Activated naive CD8-positive, alpha-beta T cell treated with anti-CD3 and anti-CD28 coated beads for 36 hours (primary cell): ENCODE measurements at places on chromosomes 2 and 18.

- no peak for DNase-seq
Measured at GRCh38 chr2:3654531-3655225, 3.3 kb upstream of the ALLC start.

DNA sequence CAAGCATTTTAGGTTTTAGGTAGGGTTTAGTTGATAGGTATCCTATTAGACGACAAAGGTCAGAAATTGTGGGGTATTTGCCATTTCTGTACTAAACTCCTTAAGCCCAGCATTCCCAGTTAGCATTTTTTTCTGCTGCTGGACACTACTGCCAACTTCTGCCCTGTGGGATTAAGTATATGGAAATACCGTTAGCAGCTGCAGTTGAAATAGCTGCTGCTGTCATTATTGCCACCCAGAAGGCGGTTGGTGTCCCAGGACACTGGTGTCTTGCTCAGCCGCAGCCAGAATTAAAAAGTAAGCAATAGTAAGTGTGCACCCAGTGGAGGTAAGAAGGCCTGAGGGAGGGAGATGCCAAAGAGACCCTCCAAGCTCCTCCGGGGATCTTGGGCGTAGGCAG is 1.9 kb upstream of the UXS1 start:
- DNase-seq, result no peak

GRCh38 chr2:5758346-5758745 is 66.2 kb downstream of the SOX11 start:
- DNase-seq, result no peak

DNA sequence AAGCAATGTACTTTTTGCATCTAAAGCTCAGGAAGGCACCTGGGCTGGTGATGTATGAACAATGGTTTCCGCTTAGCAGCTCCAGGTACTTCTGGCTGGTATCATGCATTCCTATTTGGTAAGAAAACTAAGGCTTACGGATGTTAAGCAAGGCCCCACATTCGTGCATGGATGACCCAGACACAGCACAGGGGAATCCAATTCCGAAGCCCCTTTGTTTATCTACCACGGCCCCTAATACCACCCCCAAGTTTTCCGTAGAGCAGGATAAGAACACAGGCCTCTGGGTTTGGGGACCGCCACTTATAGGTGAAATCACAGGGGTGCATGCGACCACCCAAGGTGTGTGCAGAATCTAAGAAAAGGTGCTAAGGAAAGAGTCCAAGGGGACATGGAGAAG is 192.1 kb upstream of the ID2 start:
- DNase-seq, result no peak

DNA sequence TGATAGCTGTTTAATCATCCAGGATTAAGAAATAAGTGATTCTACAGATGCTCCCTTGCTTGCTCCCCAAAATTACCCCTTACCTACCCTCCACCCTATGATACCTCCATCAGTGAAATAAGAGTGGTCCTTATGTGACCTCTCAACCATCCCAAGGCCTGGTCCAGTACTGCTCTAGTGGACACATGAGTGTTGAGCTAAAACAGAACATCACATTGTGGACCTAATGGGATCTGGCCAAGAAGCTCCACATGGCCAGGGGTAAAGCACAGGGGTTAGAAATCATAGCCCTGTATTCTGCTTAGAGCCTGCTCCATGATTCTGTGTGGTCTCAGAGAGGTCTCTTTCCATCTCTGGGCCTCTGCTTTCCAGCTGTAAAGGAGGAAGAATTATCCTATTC is 355.6 kb downstream of the TNS1 start:
- no peak for DNase-seq

DNA sequence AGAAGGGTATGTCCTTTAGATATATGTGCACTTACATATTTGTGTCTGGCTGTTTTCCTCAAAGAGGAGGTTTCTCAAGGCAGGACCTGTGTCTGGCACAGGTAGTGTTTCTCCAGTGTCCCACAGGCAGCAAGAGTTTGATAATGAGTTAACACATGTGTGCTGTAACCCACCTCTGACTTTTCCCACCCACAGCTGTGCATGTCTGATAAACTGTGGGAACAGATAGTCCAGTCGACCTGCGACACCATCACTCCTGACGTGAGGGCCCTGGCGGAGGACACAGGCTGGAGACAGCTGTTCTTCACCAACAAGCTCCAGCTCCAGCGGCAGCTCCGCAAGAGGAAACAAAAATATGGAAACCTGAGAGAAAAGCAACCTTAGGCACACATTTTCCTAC is 58.2 kb downstream of the SLC16A14 start:
- DNase-seq, result no peak

DNA sequence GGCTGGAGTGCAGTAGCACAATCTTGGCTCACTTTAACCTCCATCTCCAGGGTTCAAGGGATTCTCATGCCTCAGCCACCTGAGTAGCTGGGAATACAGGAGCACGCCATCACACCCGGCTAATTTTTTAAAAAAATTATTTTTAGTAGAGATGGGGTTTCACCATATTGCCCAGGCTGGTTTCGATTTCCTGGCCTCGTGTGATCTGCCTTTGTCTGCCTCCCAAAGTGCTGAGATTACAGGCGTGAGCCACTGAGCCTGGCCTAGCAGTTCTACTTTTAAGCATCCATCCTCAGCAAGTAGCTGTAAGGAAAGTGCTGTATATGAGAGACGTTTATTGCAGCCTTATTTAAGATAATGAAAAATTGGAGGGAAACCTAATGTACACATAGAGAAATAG is 79.7 kb downstream of the ZDBF2 start:
- DNase-seq, result no peak

- DNase-seq, result no peak
Measured at GRCh38 chr18:12879840-12880540, 4.0 kb downstream of the PTPN2 start.

GRCh38 chr2:217689053-217689452 is 313.7 kb downstream of the TNS1 start:
- DNase-seq, result no peak

- DNase-seq, result no peak
Measured at GRCh38 chr2:101153787-101154186, 2.6 kb upstream of the TBC1D8 start.

DNA sequence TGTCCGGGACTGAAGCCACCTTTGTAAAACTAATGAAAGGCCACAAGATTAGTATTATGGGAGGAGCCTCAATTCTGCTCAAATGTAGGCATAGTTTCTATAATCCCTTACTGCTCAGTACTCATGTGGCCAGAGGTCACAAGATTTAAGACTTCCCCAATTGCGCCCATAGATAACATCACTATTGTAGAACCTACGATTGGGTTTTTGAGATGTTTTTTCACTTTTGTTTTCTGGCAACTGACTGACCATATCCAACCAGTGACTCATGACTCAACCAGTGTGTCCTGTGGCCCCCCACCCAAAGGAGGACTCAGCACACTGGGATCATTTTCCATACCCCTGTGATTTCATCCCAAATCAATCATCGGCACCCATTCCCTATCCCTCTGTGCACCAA is 15.2 kb upstream of the TSPYL6 start:
- no peak for DNase-seq

DNA sequence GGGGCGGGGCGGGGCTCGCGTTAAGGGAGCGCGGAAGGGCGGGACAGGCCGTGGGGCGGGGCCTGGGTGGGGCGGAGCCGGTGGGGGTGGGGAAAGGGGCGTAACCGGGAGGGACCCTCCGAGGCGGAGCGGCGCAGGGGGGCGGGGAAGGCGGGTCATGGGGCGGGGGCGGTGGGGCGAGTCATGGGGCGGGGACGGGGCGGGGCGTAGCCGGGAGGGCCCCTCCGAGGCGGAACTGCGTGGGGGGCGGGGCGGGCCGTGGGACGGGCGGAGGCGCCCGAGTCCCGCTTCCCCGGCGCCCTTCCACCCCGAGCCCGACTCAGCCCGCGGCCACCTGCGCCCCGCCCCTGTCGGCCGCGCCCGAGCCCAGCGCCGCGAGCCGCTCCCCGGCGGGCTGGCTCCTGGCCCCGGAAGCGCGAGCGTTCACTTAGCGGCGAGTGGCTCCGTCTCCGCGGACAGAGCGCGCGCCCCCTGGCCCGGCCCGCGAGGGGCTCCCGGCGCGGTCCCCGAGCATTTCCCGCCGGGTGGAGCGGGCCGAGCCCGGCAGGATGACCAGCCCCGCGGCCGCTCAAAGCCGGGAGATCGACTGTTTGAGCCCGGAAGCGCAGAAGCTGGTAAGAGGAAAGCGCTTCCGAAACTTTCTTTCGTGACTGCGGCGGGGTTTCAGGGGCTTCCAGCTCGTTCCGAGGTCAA is 64.7 kb downstream of the LRRFIP1 start:
- peak; percentile 97 for DNase-seq

- DNase-seq, result peak; percentile 18
Measured at GRCh38 chr18:46334868-46335281, 230.7 kb downstream of the HAUS1 start.

DNA sequence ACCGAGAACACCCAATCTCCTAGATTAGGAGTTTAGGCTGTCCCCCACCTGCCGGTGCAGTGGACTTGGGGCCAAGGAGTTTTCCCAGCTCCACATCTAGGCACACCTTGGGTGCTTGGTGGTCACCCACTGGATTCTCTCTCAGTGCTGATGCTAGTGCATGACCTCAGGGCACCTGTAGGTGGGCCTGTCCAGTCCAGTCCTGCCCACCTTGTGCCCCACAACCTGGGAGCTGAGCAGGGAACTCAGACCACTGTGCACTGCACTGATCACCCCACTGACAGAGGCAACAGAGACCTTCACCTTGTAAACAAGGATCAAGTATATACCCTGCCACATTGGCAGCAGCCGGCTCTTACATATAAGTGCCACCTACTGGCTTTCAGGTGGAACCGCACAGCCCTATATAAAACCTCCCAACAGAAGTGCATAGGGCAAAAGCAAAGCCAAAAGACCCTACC is 12.7 kb upstream of the CDH19 start:
- DNase-seq, result no peak

DNA sequence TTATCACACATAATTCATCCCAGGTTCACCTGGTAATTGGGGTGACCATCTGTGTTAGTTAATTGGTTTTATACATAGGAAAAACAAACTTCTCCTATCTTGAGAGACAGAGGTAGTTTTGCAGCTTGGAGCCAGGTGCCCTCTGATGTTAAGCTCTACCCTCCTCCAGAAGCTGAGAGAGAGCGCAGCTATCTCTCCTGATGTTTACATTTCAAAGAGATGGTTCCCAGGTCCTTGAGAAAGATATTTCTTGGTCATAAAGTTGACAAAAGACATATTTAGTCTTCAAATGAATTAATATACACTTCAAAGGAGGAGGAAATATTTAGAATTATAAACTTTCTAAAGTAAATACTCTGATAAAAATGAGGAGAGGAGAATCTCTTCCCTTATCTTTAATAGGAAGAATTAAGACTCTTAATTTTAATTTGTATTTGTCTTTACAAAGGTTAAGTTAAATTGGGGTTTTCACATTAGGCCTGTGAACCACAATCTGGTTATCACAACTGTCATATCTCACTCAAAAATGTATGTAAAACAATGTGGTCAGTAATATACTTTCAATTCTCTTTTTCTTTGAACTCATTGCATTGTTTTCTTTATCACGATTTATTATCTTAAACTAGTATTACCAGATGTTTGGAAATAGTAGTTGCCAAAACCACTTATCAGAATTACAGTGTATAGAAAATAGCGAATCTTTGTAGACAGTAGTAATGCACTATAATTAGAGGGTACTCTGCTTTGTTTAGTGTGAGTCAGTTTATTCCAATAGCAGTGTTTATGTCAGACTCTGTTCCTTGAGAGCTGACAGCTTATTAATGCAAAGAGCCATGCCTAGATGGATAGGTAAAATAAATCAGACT is 26.8 kb downstream of the SERPINB4 start:
- no peak for DNase-seq

DNA sequence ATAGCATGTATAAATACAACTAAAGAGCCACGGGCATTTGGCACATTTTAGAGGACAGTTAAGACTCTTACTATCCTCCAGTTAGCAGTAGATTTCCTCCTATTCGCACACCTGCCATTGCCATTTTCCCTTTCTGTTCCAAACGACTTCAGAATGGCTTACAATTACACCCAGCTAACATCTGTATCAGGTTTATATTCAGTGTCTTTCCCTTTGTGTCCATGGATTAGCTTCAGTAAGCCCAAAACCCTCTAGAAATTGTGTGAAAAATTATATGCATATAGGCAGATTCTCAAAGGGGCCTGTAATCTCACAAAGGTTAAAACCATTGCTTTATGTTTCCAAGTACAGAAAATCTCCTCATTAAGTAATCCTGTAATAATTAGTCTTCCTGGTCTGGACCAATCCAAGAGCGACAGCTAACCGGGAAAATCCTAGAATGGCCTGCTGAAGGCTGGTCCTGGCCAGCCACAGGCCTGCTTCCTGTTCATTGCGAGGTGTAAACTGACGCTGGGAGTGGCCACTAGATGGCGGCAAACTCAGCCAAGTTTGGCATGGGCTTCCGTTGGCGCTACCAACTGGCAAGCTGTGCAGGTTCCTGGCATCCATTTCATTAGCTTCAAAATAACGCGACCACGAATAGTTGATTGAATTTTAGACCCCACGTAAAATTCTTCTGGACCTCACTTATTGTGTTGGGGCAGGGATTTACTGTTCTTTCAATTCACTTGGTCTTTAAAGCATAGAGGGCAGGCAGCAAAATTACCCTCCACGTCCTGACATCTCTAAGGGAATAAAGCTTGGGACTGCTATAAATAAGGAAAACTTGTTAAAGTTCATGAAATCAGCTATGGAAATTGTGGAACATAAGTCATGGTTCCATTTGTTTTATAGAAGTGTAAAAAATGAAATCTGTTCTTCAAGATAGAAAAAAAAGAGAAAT is 17.1 kb downstream of the ARHGAP25 start:
- peak; percentile 87 for DNase-seq

DNA sequence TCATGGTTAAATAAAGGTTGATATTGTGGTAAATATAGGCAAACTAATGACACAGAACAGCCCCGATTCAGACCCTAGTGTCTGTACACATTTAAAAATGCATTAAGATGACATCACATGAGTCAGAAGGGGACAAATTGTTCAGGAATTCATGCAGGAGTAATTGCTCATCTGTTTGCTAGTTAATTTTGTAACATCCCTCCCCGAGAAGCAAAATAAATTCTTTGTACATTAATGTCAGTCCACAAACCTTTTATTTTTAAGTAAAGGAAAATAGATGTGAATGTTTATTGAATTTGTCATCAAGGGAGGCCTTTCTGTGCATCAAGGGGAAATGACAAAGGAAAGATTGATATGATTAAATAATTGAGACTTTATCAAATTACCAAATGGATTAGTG is 69.9 kb downstream of the SH3BP4 start:
- no peak for DNase-seq

GRCh38 chr18:12014521-12015415 is 33.5 kb downstream of the IMPA2 start:
- no peak for DNase-seq

GRCh38 chr2:25251422-25252273 is 83.3 kb upstream of the POMC start:
- DNase-seq, result peak; percentile 60

DNA sequence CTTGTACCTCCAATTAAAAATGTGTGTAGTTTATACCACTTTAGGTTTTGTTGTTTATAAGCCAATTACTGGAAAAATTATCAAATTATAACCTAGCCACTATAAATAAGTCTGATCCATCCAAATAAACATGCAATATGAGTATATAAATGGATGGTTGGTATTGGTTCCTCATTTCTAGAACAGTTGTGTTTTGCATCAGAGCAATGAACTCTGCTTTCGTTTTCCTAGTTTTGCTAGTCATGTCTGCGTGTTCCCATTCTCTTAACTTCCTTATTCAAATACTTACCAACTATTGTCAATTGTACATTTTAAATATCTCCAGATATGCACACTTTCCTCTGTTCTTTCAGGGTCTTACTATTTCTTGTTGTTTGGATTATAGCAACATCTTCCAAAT is 641.7 kb downstream of the NR4A2 start:
- DNase-seq, result no peak

GRCh38 chr2:64410671-64411070 is 43.3 kb upstream of the LGALSL start:
- no peak for DNase-seq

GRCh38 chr2:47072018-47072691 is 83.0 kb downstream of the STPG4 start:
- DNase-seq, result no peak
